ENCODE measurements at places on chromosomes 3 and 15.

DNA sequence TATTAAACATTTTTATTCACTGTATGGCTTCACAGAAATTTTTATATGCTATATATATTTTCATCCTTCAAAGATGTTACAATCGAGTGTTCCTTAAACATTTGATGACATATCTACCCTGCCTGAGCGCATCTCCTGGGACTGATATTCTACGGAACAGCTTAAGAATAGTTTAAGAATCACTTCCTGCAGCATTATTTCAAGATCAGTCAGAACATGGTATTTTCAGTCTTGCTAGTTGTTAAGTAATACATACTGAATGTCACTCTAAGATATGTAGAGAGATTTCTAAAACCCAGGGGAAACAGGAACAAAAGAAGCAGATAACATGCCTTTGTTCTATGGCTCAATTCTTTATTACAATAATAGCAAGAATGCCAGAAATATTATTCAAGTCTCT lies 8.7 kb downstream of the COL8A1 start:
- DNase-seq: no peak

DNA sequence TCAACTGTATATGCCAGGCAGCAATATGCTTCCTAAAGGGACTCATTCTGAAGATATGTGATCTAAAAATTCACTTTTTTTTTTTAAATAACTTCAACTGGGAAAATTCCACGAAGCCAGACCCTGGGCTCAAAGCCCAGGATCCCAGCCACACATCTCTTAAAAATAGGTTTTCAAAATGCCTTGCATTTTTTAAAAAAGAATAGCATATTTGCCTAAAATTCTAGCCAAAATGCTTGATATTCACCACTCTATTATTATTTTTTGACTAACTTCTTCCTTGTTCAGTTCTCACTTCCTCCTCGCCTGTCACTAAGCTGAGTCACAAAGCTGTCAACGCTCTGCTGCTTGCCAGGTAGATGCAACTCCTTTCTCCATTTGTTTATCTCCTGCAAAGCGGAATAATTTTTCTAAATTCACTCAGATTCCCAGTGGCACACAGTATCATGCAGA lies 28.0 kb upstream of the VGLL4 start:
- DNase-seq: no peak

DNA sequence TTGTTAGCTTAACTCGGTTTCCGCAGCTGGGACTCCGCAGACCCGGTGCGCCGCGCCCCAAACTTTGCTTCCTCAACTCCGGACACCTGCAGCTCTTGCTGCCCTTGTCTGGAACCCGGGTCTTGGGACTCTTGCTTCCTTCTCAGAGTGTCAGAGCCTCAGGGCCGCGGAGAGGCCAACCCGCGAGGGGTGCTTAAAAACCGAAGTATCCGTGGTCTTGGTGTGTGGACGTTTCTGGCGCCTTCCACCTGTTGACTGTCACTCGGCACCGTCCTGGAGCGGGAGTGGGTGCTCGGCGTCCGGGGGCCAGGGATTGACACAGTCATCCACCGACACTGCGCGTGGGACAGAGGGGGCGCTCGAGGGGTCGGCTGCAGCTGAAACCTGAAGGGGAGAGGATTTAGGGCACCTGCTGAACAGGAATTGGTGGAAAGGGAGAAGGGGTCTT lies 386 bp downstream of the SQOR start:
- DNase-seq: peak; percentile 65

DNA sequence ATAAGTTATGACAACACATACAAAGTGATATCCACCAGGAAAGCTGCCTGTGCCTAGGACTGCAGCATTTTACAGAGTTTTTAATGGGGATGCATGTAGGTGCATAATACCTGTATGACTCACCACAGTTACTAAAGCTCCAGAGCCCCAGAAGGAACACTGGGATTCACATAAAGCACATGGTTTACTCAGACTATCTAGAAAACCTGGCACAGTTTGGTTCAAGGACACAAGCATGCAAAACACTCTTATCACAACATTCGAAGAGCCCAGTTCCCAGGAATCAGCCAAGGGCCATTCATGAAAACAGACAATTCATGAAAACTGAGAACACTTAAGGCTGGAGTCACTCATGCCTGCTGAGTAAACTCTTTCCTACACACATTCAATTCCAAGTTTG lies 261.0 kb downstream of the PYDC2 start:
- DNase-seq: no peak

DNA sequence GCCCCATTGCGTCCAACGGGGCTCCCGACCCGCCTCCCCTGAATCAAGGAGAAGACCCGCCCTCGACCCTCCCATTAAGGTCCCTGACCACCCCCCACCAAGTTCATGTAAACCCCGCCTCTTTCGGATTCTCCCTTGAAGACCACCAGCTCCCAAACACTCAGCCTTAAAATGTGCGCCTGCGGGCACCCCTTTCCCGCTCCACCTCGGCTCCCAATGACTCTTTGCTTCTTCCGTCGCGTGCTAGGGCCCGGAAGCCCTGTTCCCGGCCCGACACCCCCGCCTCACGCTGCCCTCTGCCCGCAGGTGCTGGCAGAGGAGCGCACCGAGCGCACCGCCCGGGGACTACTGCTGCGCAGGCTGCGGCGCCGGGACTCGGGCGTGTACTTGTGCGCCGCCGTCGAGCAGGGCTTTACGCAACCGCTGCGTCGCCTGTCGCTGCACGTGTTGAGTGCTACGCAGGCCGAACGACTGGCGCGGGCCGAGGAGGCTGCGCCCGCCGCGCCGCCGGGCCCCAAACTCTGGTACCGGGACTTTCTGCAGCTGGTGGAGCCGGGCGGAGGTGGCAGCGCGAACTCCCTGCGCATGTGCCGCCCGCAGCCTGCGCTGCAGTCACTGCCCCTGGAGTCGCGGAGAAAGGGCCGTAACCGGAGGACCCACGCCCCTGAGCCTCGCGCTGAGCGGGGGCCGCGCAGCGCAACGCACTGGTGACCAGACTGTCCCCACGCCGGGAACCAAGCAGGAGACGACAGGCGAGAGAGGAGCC lies 2.7 kb upstream of the LSMEM2 start:
- no peak for DNase-seq

DNA sequence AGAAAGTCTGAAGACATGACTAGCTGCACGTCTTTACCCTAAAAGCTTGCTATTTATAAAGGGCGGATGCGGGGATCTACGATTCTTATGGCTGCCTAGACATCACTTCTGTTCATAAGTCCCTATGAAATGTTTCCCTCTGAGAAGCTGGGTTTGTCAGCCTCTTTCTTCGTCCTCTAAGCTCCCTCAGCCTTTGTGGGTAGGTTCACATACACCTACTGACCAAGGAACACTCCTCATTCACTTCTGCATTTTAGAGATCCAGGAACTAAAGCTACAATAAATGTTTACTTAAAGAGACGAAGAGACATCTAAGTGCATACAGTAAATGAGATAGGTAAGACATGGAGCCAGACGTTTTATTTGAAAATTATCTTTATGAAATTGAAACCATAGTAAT lies 16.7 kb upstream of the RAMAC start:
- no peak for DNase-seq

DNA sequence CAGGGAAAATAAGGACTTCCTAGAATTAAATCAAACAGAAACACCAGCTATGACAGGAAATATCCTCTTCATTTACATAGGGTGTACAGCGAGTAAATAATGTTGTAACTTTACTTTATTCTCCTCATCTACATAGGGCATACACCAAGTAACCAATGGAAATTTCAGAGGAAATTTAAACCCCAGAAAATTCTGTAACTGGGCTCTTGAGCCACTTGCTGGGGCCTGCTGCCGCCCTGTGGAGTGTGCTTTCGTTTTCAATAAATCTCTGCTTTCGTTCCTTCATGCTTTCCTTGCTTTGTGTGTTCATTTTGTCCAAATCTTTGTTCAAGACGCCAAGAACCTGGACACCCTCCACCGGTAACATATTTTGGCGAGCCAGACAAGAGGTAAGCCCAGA lies 990.4 kb upstream of the CADM2 start:
- DNase-seq: no peak

DNA sequence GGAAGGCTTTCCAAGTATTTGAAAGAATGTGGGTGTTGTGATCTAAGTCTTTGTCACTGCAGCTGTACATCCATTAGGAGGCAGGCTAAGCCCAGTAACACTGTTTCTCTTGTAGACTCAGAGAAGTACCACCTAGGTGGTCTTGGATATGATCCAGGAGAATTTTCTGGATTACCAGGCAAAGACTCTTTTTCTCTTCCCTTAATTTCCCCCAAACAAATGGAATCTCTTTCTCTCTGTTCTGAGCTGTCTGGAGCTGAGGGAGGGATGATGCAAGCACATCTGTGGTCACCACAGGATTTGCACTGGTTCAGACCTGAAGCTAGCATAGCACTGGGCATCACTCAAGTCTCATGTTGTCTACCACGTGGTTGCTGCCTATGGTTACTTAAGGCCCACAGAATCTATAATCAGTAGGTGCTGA lies 227.6 kb downstream of the NECTIN3 start:
- no peak for DNase-seq

GRCh38 chr3:98800401-98800800 lies 37.3 kb downstream of the ST3GAL6 start:
- no peak for DNase-seq

- DNase-seq: no peak
Measured at GRCh38 chr3:37478721-37479210, 304.4 kb upstream of the LRRFIP2 start.

GRCh38 chr15:89299896-89300295 lies 34.7 kb downstream of the POLG start:
- no peak for DNase-seq

DNA sequence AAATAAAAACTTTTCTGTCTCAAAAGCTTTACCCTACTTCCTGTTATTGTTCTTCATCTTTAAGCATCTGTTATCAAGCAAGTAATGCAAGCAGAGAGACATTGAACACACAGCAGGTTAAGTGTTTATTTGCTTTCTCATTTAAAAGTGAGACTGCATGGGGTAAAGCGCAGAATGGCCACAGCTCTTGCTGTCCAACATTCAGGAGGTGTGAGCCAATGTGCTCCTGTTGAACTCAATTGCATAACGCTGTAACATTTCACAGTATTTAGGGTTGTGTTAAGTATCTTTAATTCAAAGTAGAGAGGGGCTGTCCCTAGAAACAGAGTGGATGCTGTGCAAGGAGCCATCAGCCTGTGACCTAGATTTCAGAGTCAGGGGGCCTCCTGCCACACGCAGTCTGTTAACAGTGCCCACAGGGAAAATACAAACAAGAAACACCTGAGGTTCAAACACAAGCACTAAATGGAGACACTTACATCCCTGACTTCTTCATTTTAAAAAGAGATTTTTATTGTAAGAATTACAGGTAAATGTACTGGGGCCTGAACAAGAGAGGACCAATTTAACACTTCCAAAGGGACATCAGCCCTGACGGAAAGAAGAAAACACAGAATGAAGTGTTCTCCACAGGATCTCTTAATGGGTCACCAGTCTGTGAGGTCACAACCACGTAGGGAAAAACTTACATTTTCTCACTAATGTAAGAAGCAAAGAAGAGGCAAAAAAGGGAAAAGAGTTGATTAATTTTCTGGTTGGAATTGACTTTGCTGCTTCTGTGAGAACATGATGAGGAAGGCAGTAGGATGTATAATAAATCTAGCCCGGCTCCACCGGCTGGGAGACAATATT lies 815.1 kb downstream of the VGLL3 start:
- no peak for DNase-seq

DNA sequence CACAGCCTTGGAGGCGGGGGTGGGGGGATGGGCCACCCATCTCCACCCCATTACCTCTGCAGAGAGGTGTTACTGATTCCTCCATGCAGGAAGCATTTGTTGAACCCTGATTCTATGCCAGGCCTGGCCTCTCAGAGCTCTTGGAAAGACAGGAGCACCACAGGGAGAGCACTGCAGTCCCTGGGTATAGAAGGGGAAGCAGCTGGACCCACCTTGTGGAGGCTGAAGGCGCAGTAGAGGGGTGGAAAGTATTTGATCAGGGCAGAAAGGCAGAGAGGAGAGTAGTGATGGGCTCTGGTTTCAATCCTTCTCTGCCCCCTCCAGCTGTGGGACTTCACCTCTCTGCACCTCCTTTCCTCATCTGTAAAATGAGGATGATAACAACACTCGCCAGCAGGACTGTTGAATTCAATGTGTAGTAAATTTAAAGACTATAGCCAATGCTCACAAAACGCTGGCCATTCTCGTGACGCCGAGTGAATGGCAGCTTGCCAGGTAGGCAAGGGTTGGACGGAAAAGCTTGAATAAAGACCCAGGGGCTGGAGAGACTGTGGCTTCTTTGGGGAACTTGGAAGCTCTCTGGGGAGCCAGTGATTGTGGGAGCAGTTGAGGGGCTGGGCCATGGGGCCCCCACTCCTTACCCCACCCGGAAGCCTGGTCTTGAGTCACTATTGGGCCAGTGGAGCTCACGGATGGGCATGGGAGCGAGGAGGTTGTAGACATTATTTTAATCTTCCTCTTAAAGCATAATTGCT lies 8.0 kb upstream of the CCDC33 start:
- no peak for DNase-seq

DNA sequence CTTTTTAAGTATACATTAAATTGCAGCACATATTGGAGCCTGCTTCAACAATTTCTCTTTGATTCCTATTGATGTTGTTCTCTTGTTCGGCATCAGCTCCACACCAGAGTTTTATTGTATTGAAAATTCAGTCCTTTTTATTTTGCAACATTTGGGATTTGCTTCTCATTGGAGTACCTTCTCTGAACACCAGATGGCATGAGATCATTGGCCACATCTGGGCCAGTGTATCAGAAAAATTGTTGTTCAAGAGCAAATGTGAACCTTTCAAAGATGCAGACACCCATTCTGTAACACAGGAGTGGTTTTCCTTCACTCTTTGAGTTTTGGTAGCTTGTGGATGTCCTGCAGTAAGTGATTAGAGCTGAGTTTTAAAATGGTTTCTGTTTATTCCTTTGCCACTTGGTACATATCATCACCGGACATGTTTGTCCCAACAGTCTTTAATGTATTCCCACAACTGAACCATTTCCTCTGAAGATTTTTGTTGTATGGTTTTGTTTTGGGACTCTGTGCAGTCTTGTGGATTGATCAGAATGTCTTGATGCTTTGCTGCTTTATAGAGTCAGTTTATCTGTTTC lies 96.1 kb downstream of the MCTP2 start:
- peak; percentile 26 for DNase-seq

- no peak for DNase-seq
Measured at GRCh38 chr3:11154953-11155325, 646 bp downstream of the HRH1 start.

GRCh38 chr3:7144697-7145308 lies 283.9 kb downstream of the GRM7 start:
- DNase-seq: no peak

Data from CD4-positive, alpha-beta T cell treated with Interleukin-17A for 1 hour (primary cell).